ENCODE measurements at places on chromosomes 4 and X.

DNA sequence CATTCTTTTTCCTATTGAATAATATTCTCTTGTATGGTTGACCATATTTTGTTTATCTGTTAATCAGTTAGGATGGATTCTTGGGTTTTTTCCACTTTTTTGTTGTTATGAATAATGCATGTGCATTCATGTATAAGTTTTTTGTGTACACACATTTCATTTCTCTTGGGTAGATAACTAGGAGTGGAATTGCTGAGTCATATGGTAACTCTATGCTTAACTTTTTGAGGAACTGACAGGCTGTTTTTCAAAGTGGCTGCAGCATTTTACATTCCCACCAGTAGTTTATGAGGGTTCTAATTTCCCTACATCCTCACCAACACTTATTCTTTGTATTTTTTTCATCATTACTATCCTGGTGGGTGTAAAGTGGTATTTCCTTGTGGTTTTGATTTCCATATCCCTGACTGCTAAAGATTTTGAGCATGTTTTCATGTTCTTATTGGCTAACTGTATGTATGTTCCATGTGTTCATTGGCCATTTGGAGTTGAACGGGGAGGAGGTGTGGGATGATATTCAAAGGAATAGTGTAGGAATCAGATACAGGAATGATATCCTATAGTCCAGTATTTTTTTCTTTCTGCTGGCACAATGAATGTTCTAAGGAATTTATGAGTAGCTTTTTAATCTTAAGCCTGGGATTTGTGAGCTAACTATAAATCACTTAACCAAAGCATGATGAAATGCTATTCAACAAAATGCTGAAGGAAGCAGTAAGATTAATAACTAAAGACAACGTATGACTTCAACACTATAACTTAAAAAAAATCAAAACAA lies 114.3 kb downstream of the AMELX start:
- no peak for DNase-seq

DNA sequence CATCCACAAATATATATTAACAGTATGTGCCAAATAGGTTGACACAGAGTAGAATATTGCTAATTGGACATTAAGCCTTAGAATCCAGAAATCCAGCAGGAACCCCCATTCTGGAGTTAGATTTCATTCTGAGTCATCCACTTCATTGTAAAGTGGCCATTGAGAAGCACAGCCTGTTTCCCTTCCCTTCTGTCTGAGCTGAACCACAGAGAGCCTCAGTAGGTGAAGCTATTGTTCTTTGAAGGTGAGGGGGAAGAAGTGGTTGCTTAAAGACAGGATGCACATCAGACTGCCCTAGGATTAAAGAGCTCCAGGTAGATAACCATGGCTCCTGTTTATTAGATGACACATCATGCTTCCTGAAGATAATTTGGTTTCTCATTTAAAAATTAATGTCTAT lies 30.6 kb upstream of the MCF2 start:
- DNase-seq = no peak

DNA sequence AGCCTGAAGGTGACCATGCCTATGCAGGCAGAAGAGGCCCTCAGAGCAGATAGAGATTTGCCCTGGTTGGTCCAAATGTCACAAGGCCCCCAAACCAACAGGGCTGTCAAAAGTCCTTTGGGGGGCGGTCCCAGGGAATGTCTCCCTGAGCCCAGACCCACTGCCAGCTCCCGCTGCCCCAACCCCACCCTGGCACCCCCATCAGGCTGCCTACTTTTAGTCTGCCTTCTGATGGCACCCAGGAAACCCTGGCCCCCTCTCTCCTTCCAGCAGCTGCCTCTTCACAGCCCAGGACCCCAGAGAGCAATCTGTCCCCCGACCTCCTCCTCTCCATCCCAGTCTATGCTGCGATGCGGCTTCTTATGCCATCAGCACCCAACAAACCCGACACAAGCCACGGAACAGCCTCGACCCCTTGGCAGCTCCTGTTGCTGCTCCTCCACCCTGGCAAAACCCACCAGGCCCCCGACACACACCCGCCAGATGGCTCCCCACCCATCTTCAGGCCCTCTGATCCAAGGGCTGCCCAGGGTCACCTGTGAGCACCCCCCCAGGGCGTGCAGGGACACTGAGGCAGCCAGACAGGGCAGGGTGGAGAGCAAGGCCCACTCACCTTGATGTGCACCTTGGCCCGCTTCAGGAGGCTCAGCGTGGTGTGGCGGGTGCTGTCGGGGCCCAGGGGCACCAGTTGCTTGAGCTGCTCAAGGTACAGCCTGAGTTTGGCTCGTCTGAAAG lies 9.9 kb downstream of the MXD4 start:
- DNase-seq = no peak

- DNase-seq = no peak
Observed at GRCh38 chr4:3396600-3396999, 45.2 kb upstream of the HGFAC start.

- DNase-seq = no peak
Observed at GRCh38 chrX:55867708-55868107, 150.2 kb downstream of the RRAGB start.

DNA sequence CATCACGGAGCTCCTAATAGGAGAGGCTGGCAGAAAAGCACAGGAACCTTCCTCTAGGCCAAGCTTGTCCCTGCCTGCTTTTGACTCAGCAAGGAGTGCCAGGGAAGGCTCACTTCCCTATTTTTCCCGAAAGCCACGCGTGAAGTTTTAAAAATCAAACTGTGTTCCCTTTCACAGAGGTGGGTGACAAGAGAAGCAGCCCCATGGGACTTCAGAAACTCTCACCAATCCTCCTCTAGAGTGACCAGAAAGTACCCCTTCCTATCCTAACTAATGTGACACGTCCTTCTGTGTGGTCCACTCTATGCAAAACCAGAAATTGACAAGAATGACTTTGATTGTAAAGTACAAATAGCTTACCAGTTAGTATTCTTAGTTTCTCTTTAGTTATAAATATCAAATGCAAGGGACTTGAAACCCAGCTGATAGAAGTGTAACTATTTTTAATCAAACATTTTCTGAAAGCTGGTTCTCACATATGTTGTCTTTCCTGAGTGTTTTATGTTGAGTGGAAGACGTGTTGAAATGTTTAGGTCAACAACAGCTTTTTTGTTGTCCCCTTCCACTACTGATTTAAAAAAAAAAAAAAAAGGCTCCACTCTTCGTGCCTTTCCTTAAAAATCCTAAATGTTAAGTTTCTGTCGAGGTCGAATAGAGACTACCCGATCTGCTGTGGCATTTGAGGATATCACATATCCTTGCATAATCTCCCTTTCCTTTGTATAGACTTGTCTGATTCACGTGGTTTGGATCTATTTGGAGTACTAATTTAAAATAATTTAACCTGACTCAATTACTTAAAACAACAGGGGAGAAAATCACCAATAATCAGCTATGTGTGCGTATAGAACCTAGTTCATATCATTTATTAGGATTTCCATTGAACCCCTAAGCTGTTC lies 42.1 kb downstream of the NFKB1 start:
- no peak for DNase-seq

DNA sequence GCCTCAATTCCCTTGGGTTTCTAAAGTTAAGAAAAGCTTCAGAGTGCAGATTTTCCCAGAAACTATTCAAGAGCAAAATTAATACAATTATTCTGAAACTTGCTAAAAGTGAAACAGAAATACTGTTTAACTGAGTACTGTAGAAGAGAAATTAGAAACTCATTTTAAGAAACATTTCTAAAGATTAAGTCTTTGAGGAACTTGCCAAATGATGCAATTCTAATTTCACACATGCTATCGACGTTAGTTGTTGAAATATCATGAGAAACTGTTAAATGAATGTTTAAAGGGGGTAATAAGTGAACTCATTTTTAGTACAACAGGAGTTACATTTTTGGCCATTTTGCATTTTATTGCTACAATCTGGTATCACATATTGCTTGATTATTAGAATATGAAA lies 125.3 kb upstream of the MAOA start:
- no peak for DNase-seq

DNA sequence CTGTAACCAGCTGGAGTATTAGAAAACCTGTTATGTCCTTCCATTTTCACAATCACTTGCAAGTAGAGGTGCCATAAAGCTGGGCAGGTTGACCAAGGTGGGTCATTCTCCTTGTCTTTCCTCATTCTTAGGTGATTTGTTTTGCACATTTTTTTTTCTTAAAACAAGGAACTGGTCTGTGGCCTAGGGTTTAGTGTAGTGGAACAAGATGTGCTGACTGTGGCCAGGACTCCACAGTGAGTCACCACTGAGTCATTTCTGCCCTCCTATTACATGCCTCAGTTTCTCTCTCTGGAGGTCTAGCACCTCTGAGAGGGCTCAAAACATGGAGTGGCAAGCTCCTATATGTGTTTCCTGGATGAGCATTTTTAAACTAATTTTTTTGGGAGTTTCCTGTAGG lies 355.9 kb downstream of the GPM6A start:
- no peak for DNase-seq

DNA sequence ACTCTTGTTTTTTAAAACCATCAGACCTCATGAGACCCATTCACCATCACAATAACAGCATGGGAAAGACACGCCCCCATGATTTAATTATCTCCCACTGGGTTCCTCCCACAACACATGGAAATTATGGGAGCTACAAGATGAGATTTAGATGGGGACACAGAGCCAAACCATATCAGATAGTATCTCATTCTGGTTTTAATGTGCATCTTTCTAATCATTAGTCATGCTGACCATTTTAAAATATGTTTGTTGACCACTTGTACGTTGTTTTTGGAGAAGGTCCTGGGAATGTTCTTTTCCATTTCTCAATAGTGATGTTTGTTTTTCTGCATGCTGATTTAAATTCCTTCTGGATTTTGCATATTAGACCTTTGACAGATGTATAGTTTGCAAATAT lies 119.0 kb downstream of the RTL3 start:
- no peak for DNase-seq
